ENCODE measurements at places on chromosomes 4 and X.

- DNase-seq = peak; percentile 2
Measured at GRCh38 chrX:66074920-66075879, 35.3 kb upstream of the VSIG4 start.

DNA sequence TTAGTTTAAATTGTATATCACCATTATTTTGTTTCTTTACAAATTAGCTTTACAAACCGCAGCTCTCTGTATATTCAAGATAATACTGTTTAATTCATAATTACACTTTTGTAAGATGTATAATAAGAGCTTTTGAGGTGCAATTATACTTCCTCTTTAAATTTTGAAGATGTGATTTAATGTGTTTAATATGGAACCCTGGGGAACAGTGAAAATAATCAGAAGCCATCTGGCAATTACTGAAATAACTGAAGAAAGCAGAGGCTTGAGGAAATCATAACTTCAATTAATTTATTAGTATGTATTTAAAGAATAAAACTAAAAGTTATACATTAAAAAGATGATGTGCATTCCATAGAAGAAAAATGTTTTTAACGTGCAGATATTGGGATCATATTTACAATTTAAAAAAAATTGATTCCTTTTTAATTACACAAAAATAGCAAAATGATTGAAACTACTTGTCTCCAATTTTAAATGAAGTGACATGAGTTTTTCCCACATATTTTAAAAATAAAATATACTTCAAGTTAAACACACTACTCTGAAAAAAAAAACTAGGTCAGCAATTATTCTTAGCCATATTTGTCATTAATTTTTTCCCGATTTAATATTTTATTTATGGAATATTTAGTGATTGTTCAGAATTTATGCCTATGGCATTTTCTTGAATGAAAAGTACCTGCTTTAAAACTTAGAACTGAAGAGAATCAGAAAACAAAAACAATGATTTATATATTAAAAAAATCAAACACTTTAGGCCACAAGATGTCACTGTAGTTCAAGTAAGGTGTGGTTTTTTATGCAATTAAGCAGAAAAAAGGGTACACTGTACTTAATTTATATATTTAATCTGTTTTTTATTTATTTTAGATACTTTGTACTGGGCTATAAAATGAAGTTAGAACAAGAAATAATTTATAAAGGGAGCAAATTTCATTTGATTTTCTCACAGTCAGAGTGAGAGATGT lies 942.7 kb upstream of the NDST4 start:
- no peak for DNase-seq

DNA sequence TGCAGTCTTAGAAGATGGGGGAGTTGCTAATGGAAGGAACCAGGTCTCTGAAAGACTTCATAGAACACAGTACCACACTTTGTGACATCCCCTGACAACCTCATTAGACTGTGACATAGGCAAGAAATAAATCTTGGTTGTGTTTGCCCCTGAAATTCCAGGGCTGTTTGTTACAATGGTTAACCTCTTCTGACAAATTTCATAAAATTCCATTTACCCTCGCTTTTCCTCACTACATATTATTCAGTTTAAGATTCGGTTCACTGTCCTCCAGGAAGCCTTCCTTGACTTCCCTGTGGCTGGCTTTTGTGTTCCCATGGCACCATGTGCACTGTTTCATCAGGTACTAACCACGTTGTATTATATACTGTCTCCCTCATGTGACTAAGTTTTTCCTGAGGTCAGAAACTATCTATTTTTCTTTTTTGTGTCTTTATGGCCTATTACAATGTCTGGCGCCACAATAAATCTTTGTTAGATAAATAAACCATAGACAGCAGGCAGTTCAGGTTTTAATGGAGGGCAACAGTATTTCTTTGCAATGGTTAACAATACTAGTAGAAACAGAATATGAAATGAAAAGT lies 54.2 kb downstream of the ATXN3L start:
- DNase-seq = no peak

GRCh38 chr4:122636697-122637096 lies 15.8 kb upstream of the IL21 start:
- DNase-seq = no peak

- DNase-seq = no peak
Measured at GRCh38 chr4:40403081-40403480, 67.9 kb downstream of the CHRNA9 start.

GRCh38 chr4:109040441-109040840 lies 262.0 kb downstream of the COL25A1 start:
- no peak for DNase-seq

DNA sequence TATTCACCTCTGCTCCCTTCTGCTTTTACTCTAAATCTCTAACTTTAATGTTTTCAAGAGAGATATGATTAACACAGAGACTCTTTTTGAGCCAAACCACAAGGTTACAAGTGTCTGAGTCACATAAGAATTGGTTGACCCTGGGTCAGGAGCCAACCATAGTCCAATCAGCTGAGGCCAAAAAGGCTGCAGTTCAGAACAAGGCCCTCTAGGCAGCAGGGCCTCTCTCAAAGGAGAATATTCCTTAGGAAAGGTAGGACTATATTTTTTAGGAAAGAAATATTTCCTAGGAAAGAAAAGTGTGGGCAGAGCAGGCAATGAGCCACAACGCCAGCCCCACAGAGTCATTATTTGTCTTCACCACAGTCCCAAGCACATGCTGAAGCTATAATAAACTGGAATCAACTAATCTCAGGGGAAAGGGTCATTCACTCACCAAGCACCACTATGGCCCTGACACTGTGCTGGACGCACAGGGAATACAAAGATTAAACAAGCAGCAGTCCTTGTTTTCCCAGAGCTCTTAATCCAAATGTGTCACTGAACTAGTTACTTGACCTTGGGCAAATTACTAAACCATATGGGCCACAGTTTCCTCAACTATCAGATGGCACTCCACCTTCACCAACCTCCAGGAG lies 2.2 kb downstream of the ATP8A1 start:
- no peak for DNase-seq

GRCh38 chrX:16462912-16463311 lies 187.0 kb upstream of the S100G start:
- peak; percentile 9 for DNase-seq

DNA sequence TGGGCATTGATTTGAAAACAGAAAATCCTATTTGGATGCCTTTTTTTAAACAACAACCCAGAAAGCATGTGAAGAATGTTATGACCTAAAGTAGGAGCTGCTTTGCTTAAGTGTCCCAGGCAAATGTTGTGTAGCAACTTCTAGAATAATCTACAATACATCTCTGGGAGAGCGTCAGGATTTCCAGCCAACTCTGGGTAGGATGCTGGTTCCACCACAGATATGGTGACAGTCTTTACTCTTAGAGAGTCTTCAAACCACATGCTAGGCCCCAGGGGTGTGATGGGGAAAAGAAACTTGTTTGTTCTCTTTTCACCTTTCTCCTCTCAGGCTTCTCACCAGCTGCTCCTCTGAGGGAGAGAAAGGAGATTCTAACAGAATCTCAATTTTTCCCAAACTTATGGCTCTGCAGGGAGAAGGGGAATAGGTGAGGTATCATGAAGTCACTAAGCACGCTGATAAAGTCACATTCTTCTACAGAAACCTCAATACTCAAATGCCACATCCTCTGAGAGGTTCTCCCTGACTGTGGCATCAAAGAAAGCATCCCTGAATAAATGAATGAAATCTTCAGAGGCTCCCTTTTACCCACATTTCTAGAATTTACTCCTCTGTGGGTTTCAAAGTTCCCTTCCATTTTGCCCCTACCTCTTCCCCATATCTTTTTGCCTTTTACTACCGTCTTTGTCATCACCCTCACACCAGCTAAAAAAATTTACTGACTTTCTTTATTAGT lies 171.6 kb upstream of the RAI2 start:
- no peak for DNase-seq

DNA sequence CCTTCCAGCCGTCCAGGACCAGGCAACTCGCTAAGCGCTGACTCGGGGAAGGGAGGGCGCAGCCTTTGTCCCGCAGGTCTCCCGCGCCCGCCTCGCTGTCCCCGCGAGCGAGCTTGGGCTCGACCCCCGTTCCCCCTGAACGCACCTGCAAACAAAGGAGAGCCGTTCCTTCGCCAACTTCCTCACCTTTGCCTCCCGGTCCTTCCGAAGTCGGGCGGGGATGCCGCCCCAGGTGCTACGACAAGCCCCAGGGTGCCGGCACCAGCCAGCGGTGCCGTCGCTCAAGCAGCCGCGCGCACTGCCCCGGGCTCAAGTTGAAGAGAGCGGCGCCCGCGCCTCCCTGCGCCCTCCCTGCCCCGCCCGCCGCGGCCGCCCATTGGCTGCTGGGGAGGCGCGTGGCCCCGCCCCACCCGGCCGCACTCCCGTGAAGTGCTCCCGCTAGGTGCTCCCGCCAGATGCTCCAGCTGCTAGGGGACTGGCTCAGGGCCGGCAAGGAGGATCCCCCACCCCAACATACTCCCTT lies 107.1 kb downstream of the NSUN7 start:
- DNase-seq = peak; percentile 61

- no peak for DNase-seq
Measured at GRCh38 chrX:66013194-66013816, 26.6 kb downstream of the VSIG4 start.

DNA sequence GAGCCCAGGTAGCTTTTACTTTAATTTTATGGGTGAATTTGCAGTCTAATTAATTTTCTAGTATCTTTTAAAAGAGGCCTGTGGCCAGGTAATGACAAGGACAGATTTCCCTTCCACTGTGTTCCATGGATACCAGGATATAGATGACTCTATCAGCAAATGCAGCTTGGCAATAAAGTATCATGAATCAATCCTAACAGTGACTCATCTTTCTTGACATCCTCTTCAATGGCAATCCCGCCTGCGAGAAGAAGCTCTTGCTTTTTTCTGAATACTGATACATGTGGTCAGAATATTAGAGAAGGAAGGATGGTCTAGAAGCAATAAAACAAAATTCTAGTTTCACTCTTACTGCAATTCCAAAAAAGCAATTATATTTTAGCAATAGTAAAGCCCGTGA lies 267.8 kb downstream of the DTHD1 start:
- no peak for DNase-seq

- DNase-seq = no peak
Measured at GRCh38 chr4:89305712-89306437, 1.7 kb downstream of the GPRIN3 start.

GRCh38 chrX:51802917-51803688 lies 59.9 kb downstream of the GSPT2 start:
- peak; percentile 58 for DNase-seq

Measured in posterior cingulate gyrus (tissue), 11 donors.